T-cell (primary cell): ENCODE measurements at places on chromosomes 2 and 18.

DNA sequence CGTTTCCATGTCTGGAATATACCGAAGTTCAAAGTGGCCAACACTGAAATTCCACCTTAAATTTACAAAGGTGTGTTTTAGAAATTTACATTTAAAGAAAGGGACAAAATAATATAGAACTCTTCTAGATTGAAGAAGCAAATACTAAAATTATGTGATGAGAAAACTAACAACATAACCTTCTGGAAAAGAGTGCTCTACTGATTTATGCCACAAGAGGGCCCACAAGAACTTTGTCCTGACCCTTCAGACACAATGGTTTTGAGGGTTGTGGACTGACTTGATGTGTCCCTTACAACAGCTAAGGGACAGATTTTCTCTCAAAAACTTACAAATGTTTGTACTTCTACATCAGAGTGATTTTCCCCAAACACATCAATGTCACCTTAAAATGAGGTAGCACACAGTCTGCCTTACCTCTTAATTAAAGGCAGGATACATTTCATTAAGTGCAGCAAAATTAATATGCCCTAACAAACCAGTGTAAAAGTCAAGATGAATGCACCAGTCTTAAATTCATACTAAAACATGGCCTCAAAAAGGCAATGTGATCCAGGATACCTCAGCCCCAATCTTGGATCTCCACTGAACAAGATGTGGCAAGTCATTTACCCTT, 36.2 kb downstream of the EIF2AK3 start:
- no peak overlapping the region for H3K27ac ChIP-seq
- DNase-seq, result peak; percentile 25
- H3K4me3 ChIP-seq, result no peak overlapping the region
- no peaks in the 10 kb centered on the region for H3K4me1 ChIP-seq
- H3K27me3 ChIP-seq, result no peaks in the 10 kb centered on the region
- peaks cover 29% of the 10 kb centered on the region for H3K36me3 ChIP-seq

GRCh38 chr2:13103778-13104493, 387.2 kb downstream of the TRIB2 start:
- no peak for DNase-seq
- H3K27me3 ChIP-seq, result peaks cover 2% of the 10 kb centered on the region
- no peak overlapping the region for H3K4me3 ChIP-seq
- H3K27ac ChIP-seq, result no peak overlapping the region
- no peaks in the 10 kb centered on the region for H3K36me3 ChIP-seq

GRCh38 chr2:216773072-216773471, 77.7 kb upstream of the IGFBP5 start:
- H3K27ac ChIP-seq, result no peak overlapping the region
- no peaks in the 10 kb centered on the region for H3K36me3 ChIP-seq
- no peak for DNase-seq
- no peaks in the 10 kb centered on the region for H3K4me1 ChIP-seq
- no peak overlapping the region for H3K4me3 ChIP-seq

DNA sequence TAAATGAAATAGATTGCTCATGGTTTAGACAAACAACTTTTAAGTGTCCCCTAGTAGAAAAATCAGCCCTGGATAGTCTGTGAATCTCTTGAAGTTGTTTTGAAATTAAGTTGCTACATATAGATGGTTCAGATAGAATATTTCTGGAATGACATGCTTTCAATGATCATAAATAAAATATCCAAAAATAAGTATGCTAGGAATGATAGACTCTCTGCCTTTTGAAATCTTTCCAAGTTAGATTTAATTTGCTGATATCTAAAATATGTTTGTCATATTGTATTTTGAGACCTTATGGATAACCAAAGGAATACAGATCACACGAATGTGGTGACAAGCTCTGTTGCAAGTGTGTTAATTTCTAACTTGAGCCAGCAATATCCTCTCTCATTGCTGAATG, 488.7 kb downstream of the THSD7B start:
- no peak overlapping the region for H3K4me3 ChIP-seq
- H3K27ac ChIP-seq, result no peak overlapping the region
- no peak for DNase-seq
- H3K4me1 ChIP-seq, result no peaks in the 10 kb centered on the region
- H3K27me3 ChIP-seq, result no peaks in the 10 kb centered on the region
- H3K36me3 ChIP-seq, result no peaks in the 10 kb centered on the region

DNA sequence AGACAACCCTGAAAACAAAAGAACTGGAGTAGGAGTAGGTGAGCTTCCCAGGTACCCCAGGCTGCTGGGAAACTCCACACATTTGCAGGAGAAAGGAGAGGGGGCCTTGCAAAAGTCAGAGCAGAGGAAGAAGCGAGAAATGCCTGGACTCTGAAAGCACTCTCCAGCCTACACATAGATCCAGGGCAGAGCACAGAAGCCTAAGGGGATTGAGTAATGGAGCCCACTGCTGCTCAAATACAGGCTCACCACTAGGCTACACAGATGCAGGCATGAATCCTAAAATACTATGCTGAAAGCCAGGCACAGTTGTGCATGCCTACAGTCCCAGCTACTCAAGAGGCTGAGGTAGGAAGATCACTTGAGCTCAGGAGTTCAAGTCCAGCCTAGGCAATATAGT, 33.4 kb downstream of the OSBPL1A start:
- H3K4me3 ChIP-seq, result no peak overlapping the region
- H3K36me3 ChIP-seq, result no peaks in the 10 kb centered on the region

DNA sequence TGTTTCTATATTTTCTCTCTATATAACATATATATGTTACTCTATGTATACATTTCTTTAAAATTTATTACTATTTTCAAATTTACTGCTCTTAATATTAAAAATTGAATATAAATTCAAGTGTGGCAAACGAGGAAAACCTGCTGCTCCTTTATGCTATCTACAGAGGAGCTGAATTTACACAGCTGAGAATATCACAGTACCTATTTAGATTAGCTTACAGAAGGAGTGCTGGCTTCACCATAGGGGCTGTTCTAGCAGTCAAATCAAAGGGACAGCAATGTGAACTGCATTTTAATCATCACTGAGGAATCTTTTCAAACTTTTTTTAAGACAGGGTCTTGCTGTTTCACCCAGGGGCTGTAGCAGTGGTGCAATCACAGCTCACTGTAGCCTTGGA, 213.8 kb downstream of the SRBD1 start:
- no peak overlapping the region for H3K4me3 ChIP-seq
- H3K27ac ChIP-seq, result no peak overlapping the region
- H3K27me3 ChIP-seq, result no peaks in the 10 kb centered on the region
- H3K36me3 ChIP-seq, result peaks cover 17% of the 10 kb centered on the region
- DNase-seq, result no peak
- H3K4me1 ChIP-seq, result no peaks in the 10 kb centered on the region

DNA sequence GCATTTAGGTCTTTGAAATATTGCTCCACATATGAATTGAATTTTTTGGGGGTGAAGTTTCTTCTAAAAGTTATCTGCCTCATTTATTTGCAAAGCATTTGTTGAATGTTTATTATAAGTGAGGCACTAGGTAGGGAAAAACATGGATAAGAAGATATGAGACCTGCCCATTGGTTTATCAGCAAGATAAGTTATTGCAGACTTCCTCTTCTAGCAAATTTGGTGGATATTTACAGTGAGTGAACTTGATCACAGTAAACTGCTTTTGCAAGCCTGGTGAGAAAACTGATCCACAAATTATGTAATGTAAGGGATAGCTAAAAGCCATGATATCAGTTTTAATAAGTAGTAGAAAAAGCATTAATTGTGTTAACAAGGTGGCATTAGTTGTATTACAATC, 364.8 kb downstream of the SOCS6 start:
- no peaks in the 10 kb centered on the region for H3K27me3 ChIP-seq
- peaks cover 3% of the 10 kb centered on the region for H3K4me1 ChIP-seq
- DNase-seq, result no peak

DNA sequence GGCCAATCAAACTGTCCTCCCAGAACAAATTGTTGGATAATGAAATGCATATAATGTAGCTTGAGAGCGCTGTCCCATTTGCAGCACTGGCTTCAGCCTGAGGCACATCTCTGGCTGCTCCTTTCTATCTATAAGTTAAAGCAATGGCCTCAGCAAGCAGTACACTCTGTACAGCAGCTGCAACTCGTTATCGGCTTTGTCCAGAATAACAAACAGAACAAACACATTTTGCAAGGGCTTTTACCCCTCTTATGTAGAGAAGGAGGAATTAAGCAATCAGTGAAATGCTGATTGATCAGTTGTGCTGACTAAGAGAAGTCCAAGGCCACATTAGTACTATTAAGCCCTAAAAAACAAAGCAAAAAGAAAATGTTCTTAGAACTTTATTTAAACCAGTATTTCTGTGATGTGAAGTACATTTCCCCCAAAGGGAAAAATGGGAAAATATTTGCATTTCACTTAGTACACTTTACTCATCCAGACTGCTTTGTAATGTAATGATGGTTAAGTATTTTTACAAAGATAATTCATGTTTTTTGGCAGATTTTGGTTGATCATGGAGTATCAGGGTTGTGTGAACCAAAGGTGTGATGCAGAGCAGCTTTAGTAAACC, 15.0 kb upstream of the CPS1 start:
- no peak for DNase-seq
- H3K27me3 ChIP-seq, result no peaks in the 10 kb centered on the region
- no peak overlapping the region for H3K27ac ChIP-seq
- H3K4me1 ChIP-seq, result no peaks in the 10 kb centered on the region
- H3K4me3 ChIP-seq, result no peak overlapping the region

- H3K36me3 ChIP-seq, result no peaks in the 10 kb centered on the region
- no peak overlapping the region for H3K27ac ChIP-seq
- H3K4me3 ChIP-seq, result no peak overlapping the region
- no peaks in the 10 kb centered on the region for H3K27me3 ChIP-seq
- DNase-seq, result no peak
- no peaks in the 10 kb centered on the region for H3K4me1 ChIP-seq
Observed at GRCh38 chr2:126145752-126146151, 510.2 kb upstream of the GYPC start.

DNA sequence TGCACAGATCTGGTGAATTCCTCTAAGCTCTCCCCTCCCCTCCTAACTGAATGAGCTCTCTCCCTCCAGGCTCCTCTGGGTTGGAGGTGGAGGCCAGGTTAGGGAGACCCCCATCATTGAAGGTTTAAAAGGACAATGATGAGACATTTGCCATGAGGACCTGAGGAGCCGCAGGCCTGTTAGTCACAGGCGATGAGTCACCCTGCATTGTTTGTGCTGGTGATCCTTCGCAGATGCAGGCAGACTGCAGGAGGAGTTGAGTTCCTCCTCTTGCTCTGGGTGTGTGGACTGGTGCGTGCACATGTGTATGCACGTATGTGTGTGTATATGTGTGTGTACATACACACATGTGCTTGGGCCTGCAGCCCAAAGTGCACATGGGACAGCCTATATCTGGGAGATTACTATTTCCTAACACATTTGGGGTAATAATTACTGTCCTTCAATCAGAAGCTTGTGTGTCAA, 42.0 kb downstream of the MCFD2 start:
- DNase-seq, result no peak
- H3K27me3 ChIP-seq, result peaks cover 23% of the 10 kb centered on the region
- H3K36me3 ChIP-seq, result no peaks in the 10 kb centered on the region
- H3K27ac ChIP-seq, result no peak overlapping the region
- H3K4me3 ChIP-seq, result no peak overlapping the region

GRCh38 chr18:68467957-68468356, 247.0 kb downstream of the TMX3 start:
- H3K27ac ChIP-seq, result no peak overlapping the region
- DNase-seq, result no peak

- H3K4me3 ChIP-seq, result no peak overlapping the region
- H3K27ac ChIP-seq, result no peak overlapping the region
- H3K36me3 ChIP-seq, result no peaks in the 10 kb centered on the region
- H3K27me3 ChIP-seq, result no peaks in the 10 kb centered on the region
- H3K4me1 ChIP-seq, result no peaks in the 10 kb centered on the region
- DNase-seq, result no peak
Observed at GRCh38 chr2:202069170-202070067, 3.6 kb upstream of the KIAA2012 start.

DNA sequence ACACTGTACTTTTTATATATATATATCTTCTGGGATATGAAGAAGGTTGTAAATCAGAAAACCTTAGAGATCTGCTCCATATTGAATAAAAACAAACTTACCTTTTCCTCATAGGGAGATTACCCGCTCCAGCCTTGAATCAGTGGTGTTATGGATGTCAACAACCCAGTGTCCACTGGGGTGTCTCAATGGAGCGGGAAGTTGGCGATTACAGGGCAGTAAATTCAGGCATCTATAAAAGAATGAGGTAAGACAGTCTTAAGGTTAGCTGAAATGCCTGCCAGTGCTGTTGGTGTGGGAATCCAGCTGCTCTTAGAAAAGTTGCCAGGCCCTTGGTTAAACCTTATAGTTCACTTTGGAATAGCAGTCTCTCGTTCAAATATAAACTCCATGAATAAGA, 102.3 kb downstream of the R3HDM1 start:
- no peaks in the 10 kb centered on the region for H3K27me3 ChIP-seq
- DNase-seq, result no peak
- no peak overlapping the region for H3K4me3 ChIP-seq
- no peak overlapping the region for H3K27ac ChIP-seq

GRCh38 chr2:42359304-42359964, 1.6 kb downstream of the COX7A2L start:
- peak overlapping the region; percentile 96 for H3K27ac ChIP-seq
- peaks cover 23% of the 10 kb centered on the region for H3K4me1 ChIP-seq
- DNase-seq, result no peak
- H3K27me3 ChIP-seq, result peaks cover 3% of the 10 kb centered on the region
- H3K4me3 ChIP-seq, result peak overlapping the region; percentile 93

DNA sequence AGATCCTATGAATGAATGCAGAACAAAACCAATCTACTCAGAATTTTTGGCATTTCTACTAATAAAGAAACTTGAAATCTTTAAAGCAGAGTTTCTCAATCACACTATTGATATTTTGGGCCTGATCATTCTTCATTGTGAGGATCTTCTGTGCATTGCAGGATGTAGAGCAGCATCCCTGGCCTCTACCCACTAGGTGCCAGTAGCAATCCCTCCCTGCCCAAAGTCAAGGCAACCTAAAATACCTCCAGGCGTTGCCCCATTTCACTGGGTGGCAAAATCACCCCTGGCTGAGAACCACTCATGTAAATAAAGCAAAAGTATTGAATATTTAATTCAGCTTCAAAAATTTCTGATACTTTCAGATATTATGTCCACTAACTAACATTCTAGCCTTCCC, 213.0 kb downstream of the SP3 start:
- H3K4me1 ChIP-seq, result no peaks in the 10 kb centered on the region
- H3K4me3 ChIP-seq, result no peak overlapping the region
- no peak overlapping the region for H3K27ac ChIP-seq
- H3K27me3 ChIP-seq, result peaks cover 6% of the 10 kb centered on the region
- H3K36me3 ChIP-seq, result no peaks in the 10 kb centered on the region

GRCh38 chr2:226782092-226782713, 17.4 kb downstream of the IRS1 start:
- H3K4me3 ChIP-seq, result no peak overlapping the region
- no peaks in the 10 kb centered on the region for H3K36me3 ChIP-seq
- H3K27me3 ChIP-seq, result no peaks in the 10 kb centered on the region
- no peak for DNase-seq

DNA sequence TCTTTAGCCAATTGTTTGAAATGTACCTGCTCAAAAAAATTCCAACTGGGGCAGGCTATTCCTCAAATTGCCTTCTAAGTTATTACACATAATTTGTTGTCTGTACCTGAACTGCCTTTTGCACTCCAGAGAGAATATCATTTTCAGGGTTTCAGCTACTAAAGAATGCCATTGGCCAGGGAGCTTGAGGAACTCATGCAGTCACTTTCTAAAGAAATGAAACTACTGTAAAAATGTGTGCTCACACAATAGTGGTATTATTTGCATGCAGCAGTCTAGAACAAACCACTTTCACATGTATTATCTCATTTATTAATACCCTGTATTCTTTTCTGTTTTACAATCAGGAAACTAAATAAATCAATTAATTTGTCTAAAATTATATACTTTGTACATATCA, 152.2 kb downstream of the PID1 start:
- H3K4me3 ChIP-seq, result no peak overlapping the region
- DNase-seq, result no peak
- H3K4me1 ChIP-seq, result no peaks in the 10 kb centered on the region
- H3K36me3 ChIP-seq, result no peaks in the 10 kb centered on the region
- H3K27ac ChIP-seq, result no peak overlapping the region
- no peaks in the 10 kb centered on the region for H3K27me3 ChIP-seq
